ENCODE measurements at places on chromosomes 6 and 20. TPM values are rescaled to one million over a fixed set of nuclear protein-coding genes. Genes with fewer than 3 reads are reported as not detected.
A peak's percentile ranks its signal among the peaks of the same experiment; 100 is the strongest.

LGSN gene
- not detected for total RNA-seq

GRCh38 chr6:46138281-46138680 is 8.5 kb downstream of the ENPP4 start:
- no peak for DNase-seq
- peaks cover 40% of the 10 kb centered on the region for H3K4me1 ChIP-seq
- H3K27me3 ChIP-seq = no peaks in the 10 kb centered on the region
- H3K36me3 ChIP-seq = peaks cover 5% of the 10 kb centered on the region
- peak overlapping the region; percentile 3 for H3K27ac ChIP-seq

DNA sequence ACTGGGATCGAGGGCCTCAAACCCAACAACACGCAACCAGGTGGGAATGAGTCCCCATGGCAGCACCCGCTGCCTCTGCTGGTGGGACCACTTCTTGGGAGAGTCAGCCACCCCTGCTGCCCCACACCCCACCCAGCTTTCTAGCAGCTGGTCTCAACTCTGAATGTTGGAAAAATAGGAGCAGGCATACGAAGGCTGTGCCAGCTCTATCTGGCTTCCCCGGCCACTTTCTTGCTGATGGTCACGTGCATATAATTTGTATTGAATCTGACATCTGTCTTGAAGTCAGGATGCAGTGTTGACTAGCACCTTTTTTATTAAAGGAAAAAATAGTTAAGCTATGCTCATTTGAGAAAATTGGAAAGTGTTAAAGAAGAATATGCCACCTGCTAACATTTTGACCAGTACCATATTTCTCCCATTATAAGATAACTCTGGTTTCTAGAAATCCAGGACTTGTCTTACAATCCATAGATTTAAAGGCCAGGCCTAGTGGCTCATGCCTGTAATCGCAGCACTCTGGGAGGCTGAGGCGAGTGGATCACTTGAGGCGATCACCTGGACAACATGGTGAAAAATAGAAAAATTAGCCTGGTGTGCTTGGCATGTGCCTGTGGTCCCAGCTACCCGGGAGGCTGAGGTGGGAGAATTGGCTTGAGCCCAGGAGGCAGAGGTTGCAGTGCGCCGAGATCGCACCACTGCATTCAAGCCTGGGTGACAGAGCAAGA is 26.9 kb upstream of the MAPRE1 start:
- peak overlapping the region; percentile 86 for H3K27ac ChIP-seq
- no peaks in the 10 kb centered on the region for H3K27me3 ChIP-seq
- peaks cover 39% of the 10 kb centered on the region for H3K4me1 ChIP-seq
- peak overlapping the region; percentile 66 for H3K4me3 ChIP-seq

DNA sequence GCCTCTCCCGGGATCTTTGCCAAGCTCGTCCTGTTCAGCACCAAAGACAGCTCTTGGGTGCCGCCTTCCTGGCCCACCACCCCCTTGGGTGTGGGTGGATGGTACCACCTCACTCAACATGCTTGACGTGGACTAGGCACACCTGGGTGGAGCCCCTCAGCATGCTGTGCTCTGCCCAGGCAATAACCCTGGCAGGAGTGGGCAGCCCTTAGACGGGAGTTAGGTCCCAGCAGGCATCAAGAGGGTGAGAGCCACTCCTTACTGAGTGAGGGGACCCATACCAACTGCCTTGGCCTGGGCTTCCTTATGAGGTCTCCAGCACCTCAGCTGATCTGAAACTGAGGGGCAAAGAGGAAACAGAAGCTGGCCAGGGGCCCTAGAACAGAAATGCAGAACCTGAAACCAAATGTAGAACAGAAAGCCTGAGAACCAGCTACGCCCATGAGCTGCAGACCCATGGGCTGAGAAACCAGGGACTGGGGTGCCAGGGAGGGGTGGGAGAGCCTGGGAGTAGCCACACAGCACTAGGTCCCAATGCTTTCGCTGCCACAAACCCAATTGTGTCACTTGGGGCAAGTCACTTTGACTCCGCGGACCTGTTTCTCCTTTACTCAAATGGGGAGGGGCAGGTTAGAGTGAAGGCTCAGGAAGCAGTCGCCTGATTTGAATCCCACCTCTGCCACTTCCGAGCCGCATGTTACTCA is 2.0 kb downstream of the FGD2 start:
- H3K4me3 ChIP-seq = peak overlapping the region; percentile 63
- H3K36me3 ChIP-seq = no peaks in the 10 kb centered on the region
- peaks cover 17% of the 10 kb centered on the region for H3K4me1 ChIP-seq
- H3K27me3 ChIP-seq = no peaks in the 10 kb centered on the region

DNA sequence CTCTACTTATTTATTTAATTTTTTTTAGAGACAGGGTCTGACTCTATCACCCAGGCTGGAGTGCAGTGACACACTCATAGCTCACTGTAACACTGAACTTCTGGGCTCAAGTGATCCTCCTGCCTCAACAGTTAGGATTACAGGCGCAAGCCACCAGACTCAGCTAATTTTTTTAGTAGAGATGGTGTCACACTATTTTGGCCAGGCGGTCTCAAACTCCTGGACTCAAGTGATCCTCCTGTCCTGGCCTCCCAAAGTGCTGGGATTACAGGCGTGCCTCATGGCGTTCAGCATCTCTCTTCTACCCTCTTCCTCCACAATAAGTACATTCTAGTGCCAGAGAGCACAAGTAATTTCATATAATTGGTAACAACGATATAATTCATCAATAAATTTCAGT is 5.5 kb downstream of the SSR1 start:
- no peaks in the 10 kb centered on the region for H3K27me3 ChIP-seq
- H3K4me1 ChIP-seq = peaks cover 41% of the 10 kb centered on the region
- H3K4me3 ChIP-seq = no peak overlapping the region
- no peak for DNase-seq
- peaks cover 12% of the 10 kb centered on the region for H3K36me3 ChIP-seq

DNA sequence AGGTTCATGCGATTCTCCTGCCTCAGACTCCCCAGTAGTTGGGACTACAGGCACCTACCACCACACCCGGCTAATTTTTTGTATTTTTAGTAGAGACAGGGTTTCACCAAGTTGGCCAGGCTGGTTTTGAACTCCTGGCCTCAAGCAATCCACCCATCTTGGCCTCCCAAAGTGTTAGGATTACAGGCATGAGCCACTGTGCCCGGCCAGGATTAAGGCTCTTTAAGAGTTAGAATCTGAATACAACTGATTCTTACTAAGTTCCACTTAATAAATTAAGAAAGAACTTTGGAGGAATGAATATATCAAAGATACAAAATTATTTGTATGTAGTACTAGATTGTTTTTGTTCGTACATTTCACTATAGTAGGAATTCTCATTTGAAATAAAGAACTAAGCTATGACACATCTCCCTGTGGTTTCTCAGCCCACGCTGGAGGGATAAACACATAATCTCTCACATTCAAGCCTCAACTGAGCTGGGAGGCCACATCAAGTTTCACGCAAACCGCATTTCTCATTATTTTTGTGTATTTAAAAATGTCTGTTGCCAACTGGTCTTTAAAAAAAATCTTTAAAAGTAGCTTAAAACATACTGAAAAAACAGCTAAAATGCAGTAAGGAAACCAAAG is 34.2 kb downstream of the DTNBP1 start:
- H3K4me1 ChIP-seq = peaks cover 16% of the 10 kb centered on the region
- no peaks in the 10 kb centered on the region for H3K36me3 ChIP-seq
- no peaks in the 10 kb centered on the region for H3K27me3 ChIP-seq
- no peak for DNase-seq

GRCh38 chr6:1605893-1606779 is 3.6 kb upstream of the FOXC1 start:
- H3K4me1 ChIP-seq = peaks cover 26% of the 10 kb centered on the region
- peaks cover 10% of the 10 kb centered on the region for H3K36me3 ChIP-seq
- H3K27me3 ChIP-seq = peaks cover 65% of the 10 kb centered on the region
- peak overlapping the region; percentile 77 for H3K4me3 ChIP-seq

- no peak for DNase-seq
- peaks cover 5% of the 10 kb centered on the region for H3K27me3 ChIP-seq
- H3K27ac ChIP-seq = no peak overlapping the region
- no peak overlapping the region for H3K4me3 ChIP-seq
Measured at GRCh38 chr20:13821876-13822275, 37.0 kb downstream of the NDUFAF5 start.

DNA sequence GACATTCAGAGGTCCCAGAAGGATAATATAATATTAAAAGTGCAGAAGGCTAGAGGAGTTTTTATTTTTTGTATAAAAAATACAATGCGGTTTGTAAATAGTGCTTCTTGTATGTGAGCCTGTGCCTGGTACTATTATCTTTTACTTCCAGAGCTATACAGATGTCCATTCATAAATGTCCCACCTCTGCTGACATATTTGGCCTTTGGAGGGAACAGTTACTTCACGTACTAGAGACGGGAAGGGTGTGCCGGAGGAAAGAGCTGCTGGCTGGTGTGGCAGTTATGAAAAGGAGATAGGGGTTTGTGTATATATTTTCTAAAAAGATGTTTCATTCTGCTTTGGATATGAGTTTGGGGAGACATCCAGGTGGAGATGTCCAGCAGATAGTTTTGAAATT is 8.8 kb downstream of the CD109 start:
- no peaks in the 10 kb centered on the region for H3K4me1 ChIP-seq
- no peak for DNase-seq
- no peaks in the 10 kb centered on the region for H3K36me3 ChIP-seq
- H3K27ac ChIP-seq = no peak overlapping the region
- no peak overlapping the region for H3K4me3 ChIP-seq

- no peak for DNase-seq
- no peak overlapping the region for H3K27ac ChIP-seq
- H3K27me3 ChIP-seq = no peaks in the 10 kb centered on the region
- peaks cover 40% of the 10 kb centered on the region for H3K4me1 ChIP-seq
- H3K4me3 ChIP-seq = no peak overlapping the region
- H3K36me3 ChIP-seq = peaks cover 8% of the 10 kb centered on the region
Measured at GRCh38 chr20:32518593-32519380, 66.3 kb downstream of the NOL4L start.

ORC3 gene
- 14.3 TPM for total RNA-seq

- peaks cover 12% of the 10 kb centered on the region for H3K27me3 ChIP-seq
- H3K4me3 ChIP-seq = no peak overlapping the region
- H3K36me3 ChIP-seq = no peaks in the 10 kb centered on the region
- H3K27ac ChIP-seq = no peak overlapping the region
- H3K4me1 ChIP-seq = no peaks in the 10 kb centered on the region
Measured at GRCh38 chr6:168124158-168124557, 45.1 kb upstream of the FRMD1 start.

Measured in T-helper 17 cell (primary cell).